ENCODE measurements at places on chromosomes 7 and 10.
A peak's percentile ranks its signal among the peaks of the same experiment; 100 is the strongest.

- peak; percentile 36 for DNase-seq
Measured at GRCh38 chr10:22712211-22712955, 2.0 kb downstream of the PIP4K2A start.

DNA sequence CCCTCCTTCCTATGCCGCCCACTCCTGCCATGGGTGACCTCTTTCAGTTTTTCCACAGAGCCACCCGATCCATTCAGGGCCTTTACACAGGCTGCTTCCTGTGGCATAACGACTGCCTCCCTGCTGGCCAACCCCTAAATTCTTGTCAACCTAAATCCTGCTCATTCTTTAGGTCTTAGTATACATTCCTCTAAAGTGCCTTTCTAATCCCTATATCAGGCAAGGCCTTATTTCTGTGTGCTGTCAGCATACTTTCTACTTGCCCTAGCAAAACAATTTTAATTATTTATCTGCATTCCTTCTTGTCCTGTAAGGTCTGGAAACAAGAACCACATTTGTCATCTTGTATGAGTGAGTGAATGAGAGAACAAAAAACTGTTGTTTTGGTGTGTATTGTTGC lies 132.4 kb downstream of the DNAH11 start:
- DNase-seq: peak; percentile 5

DNA sequence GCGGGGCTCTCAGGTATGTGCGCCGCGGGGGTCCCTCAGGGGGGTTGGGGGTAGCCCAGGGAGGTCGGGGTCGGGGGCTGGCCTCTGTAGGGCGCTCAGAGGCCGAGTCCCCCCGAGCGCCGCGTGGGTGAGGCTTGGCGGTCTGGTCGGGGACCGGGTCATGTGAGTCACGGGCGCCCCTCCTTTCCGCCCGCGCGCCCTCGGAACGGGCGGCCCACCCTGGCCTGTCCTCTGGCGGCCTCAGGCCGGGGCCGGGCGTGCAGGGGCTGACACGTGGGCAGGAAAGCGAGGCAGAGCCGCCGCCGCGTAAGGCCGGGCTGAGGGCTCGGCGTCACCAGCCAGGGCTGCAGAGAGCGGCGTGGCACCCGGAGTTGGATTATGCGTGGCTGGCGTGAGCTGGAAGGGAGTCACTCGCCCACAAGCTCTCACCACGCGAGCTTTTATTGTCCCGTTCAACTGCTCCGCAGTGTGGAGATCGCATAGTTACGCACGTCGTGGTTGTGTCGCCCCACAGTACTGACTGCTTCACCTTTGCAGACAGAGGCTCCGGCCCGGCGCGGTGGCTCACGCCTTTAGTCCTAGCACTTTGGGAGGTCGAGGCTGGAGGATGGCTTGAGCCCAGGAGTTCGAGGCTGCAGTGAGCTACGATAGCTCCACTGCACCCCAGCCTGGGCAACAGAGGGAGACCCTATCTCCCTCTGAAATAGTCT lies 385 bp downstream of the SHLD2 start:
- peak; percentile 89 for DNase-seq

- no peak for DNase-seq
Measured at GRCh38 chr10:54009672-54010071, 791.4 kb downstream of the PCDH15 start.

GRCh38 chr7:64882341-64883112 lies 20.5 kb upstream of the ZNF273 start:
- DNase-seq: no peak

DNA sequence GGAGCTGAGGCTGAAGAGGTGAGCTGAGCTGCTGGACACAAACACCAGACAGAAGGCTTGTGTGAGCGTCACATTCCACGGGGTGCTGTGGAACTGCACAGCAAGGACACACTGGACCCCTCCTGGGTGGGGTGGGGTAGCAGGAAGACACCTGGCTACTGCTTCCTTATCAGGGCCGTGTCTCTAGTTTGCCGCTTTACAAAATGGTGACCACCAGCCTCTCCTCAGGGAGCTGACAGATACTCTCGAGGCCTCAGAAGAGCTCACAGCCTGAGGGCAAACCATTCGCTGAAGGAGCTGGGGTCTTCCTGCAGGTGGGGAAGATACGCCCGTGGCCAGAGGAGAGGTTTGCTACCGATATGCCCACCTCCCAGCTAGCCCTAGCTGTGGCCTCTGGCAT lies 461.9 kb downstream of the PLXNA4 start:
- DNase-seq: no peak

- no peak for DNase-seq
Measured at GRCh38 chr10:79202188-79203013, 133.6 kb downstream of the ZMIZ1 start.

DNA sequence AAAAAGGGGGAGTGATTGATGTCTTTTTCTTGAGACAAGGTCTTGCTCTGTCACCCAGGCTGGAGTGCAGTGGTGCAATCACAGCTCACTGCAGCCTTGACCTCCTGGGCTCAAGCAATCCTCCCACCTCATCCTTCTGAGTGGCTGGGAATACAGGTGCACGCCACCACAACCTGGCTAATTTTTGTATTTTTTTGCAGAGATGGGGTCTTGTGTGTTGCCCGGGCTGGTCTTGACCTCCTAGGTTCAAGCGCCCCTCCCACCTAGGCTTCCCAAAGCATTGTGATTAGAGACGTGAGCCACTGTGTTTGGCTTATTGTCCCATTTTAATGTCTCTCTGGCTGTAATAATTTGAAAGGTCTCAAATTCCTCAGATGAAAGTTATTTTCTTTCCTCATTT lies 21.8 kb downstream of the UPP1 start:
- no peak for DNase-seq

GRCh38 chr7:155971180-155971770 lies 159.0 kb upstream of the SHH start:
- no peak for DNase-seq

GRCh38 chr7:127089146-127089545 lies 163.6 kb downstream of the GRM8 start:
- DNase-seq: no peak

All from HFFc6 (cell line).